Inflammatory macrophage treated with lipopolysaccharide for 4 hours (primary cell): ENCODE measurements at places on chromosomes 13 and 19.

DNA sequence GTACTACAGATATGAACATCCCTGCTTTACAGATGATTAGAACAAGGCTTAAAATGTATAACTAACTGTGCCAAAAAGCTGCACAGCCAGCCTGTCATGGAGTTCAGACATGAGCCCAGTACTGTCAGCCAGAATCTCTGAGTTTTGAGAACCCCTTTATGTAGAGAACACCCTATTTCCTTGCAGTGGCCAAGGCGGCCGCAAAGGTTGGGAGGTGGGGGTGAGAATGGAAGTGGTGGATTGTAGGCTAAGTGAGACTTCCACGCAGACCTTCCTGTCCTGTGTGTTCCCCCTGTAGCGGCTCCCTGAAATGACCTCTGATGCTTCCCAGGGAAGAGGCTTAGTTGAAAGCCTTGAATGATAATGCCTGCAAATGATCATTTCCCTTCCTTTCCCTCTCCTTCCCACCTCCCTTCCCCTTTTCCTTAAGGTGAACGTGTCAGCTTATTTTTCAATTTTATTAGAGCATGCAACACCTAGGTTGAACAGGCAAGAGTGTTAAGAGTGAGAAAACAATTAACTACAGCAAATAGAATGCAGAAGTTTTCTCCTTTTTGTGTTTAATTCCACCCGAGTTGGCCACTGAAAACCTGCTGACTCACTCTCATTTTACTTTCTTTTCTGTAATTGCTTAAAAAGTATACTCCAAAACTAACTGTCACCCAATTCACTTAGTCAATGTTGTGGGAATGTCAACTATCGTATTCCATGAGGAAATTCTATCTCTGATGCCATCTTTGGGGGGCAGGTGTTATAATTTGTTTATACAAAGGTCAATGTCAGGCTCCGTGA, 167.0 kb upstream of the EDNRB start:
- DNase-seq: no peak

GRCh38 chr13:62278271-62278670, 862.6 kb upstream of the PCDH20 start:
- DNase-seq: no peak

- no peak for DNase-seq
Observed at GRCh38 chr19:36409841-36410240, 8.6 kb downstream of the ZFP82 start.

DNA sequence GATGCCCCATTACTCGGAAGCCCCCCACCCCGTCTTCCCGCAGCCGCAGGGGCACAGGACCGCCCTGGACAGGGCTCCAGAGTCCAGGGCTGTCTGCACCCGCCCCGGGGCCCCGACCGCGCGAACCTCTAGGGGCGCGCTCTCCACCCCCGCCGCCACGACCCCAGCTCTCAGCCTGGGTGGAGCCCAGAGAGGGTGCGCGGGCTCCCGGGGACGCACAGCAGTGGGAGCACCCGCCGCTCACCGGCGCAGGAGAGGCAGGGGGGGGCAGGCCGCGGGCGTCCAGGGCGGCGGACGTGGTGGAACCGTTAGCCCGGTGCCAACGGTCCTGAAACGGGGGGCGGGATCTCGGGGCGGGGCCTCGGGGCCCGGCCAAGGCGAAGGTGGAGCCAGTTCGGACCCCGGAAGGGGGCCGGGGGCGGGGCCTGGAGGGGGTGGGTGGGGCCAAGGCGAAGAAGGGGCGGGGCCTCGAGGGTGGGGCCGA, at the start of gene ATP8B3:
Gene ATP8B3, minus strand, starts transcription at position 335 of the 484 bp plus-strand sequence. CDS start 540 bp downstream, outside the sequence.
- no peak for DNase-seq

DNA sequence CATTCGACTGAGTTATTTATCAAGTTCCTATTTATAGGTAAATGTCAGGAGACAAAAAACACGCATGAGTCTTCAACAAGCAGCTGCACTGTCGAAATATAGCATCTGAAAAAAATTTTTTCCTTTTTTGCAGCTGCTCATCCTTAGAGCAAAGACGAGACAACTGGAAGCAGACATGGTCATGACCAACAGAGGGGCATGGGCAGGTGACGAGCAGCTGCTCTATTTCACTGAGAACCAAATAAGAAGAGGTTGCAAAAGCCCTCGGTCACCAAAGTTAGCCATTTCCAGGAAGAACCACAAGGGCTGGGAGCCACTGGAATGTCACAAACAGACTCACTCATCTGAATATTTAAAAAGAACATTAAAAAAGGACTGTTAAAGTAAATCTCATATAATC, 22.2 kb downstream of the SOHLH2 start:
- DNase-seq: no peak

GRCh38 chr19:16571283-16571682, 932 bp downstream of the SLC35E1 start:
- DNase-seq: peak; percentile 56

GRCh38 chr13:43905435-43906031, 25.8 kb downstream of the LACC1 start:
- peak; percentile 65 for DNase-seq

- DNase-seq: no peak
Observed at GRCh38 chr19:410243-410781, 1.4 kb upstream of the C2CD4C start.
